ENCODE measurements at places on chromosomes 7 and 10.

GRCh38 chr7:140348161-140348849 is 50.0 kb downstream of the SLC37A3 start:
- no peak for DNase-seq

DNA sequence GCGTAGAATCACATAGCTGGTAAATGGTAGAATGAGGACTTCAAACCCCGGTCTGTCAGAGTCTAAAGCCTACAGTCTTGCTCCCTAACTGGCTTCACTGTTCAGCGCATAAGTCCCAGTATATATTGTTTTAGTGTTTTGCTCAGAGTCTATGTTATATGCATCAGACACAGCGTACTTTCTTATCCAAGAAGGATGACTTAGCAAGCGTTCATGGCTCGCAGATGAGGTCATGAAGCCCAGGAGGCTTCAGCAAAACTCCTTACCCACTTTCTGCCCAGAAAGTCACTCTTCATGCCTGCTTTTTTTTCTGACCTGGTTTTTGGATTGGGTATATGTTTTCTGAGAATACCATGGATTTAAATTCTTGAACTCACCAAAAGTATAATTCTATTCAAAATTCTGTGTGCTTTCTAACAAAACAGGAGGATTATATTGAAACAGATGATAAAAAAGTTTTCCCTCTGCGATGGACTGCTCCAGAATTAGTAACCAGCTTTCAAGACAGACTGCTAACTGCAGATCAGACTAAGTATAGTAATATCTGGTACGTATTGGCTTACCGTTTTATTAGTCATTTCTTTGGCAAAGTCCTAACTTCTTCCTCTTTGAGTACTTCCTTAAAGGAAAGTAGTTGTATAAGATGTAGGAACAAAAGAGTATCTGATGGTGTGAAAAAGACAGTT is 24.6 kb upstream of the BHLHA15 start:
- no peak for DNase-seq

GRCh38 chr7:43692582-43693373 is 36.5 kb downstream of the COA1 start:
- DNase-seq, result no peak

GRCh38 chr7:128934361-128935341 is 3.1 kb upstream of the IRF5 start:
- no peak for DNase-seq

GRCh38 chr7:142964502-142965246 is 2.5 kb upstream of the KEL start:
- DNase-seq, result no peak

- DNase-seq, result no peak
These were observed 4.0 kb downstream of the MAFK start for GRCh38 chr7:1534330-1535099.

DNA sequence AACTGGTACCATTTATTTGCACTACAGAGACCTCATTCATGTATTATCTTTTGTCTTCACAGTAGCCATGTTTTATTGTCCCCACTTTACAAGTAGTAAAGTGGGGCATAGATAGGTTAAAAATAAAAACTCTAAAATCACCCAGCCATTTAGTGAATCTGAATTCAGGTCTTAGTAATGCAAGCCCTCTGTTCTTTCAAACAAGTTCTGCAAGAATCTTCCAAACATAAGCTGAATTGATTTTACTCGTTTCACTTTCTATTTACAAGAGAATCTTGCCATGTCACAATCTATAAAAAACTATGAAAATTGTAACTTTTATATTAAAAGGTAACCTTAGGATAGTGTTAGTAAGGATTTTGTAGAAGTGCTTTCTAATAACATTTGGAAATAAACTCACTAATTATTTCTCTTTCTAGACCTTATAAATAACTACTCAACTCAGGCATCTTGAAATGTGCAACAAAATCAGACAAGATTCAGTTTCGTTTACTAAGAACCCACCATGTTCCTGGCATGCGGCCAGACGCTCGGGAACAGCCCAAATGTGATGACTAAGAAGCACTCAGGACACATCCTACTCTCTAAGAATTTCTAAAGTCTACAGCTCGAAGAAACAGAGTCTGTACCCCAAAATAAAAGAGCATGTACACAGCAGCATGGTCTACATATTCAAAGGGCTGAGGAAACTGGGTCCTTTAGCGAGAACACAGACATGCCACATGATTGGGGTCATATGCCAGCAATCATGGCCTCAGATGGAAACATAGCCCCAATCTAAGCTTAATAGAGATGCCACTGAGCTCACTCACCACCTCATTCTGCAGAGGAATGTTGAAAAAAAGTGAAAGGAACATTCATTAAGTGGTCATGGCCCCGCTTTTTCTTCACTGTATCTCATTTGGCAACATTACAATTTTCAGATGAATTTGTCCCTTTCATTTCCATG is 167.6 kb downstream of the AMPH start:
- peak; percentile 14 for DNase-seq

DNA sequence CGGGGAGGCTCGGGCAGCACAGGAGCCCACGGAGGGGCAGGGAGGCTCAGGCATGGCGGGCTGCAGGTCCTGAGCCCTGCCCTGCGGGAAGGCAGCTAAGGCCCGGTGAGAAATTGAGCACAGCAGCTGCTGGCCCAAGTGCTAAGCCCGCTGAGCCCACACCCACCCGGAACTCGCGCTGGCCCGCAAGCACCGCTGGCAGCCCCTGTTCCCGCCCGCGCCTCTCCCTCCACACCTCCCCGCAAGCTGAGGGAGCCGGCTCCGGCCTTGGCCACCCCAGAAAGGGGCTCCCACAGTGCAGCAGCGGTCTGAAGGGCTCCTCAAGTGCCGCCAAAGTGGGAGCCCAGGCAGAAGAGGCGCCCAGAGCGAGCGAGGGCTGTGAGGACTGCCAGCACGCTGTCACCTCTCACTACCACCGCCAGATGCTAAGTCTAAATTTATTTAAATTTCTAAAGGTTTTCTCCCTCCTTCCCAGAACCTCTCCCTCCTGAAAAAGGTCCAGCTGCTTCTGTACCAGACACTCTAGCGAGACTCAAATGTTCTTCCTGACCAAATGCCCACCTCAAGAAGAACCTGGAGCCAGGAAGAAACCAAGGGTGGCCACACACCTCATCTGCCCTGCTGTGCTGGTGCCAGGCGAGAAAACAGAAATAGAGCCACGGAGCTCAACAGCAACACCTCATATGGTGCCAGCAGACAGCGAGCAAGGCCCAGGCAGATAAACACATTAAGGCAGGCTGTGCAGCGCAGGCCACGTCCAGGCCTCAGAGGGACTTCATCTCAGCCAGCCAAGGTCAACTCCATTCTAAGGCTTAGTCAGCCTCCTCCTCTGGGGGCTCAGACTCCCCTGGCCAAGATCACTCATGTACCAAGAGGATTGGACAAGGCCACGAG is 47.0 kb downstream of the KCNMA1 start:
- no peak for DNase-seq

DNA sequence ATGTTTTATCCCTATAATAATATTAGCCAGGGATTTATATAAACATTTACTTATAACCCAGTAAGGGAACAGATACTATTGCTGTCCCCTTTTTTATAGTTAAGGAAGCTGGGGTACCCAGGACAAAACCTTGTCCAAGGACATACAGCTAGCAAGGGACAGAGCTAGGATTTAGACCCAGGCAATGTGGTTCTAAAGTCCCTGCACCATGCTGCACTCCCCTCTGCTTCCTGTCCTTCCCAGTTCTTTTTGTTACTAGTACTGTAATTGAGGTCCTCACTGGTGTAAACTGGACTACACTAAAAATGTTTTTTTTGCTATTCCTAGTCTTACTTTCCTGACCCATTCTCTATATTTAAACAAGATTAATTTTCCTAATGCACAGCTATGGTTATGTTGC is 16.6 kb downstream of the KLHDC10 start:
- DNase-seq, result no peak

DNA sequence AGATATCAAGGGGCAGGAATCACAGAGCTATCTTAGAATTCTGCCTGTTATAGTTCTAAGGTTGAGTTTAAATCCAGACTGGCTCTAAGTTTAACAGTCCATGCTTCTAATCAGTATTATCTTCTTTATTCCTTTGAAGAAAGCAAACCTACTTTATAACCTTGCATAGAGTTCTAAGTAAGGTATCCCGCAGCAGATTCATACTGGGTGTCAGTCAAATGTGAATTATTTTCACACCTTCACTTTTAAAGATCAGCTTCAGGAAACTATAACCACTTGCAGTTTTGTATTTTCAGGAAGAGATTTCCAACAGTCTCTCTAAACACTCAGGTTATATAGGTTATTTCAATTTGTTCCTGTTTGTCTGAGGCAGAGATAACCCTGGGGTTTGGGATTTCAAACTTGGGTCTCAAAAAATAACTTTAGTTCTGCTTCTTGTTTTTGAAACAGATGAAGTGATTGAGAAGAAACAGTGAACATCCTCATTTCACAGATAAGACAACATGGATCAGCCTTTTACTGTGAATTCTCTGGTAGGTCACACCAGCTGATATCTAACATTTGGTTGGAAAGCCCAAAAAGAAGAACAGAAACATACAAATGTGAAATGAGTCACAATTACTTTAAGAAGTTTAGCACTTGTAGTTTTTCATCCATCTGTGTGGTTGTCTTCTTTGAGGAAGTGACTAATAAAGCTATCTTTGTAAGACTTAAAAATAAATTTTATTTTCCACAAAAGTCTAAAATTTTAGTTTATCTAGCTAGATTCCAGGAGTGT is 21.4 kb downstream of the STAMBPL1 start:
- no peak for DNase-seq

DNA sequence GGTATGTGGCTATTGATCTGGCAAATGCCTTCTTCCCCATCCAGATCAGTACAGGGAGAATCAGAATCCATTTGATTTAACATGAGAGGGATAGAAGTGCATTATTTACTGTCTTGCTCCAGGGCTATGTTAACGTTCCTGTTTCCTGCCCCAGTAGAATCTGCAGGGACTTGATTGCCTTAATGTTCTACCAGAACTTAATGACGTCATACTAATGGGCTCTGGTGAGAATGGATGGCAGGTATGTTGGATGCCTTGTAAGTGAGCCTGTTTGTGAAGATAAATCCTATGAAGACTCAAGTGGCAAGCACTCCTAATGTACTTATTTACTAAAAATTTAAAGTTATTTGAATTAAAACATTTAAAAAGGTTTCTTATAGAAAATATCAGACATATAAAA is 44.5 kb upstream of the CHCHD3 start:
- no peak for DNase-seq

- no peak for DNase-seq
These were observed 75.3 kb downstream of the DOCK4 start for GRCh38 chr7:112130729-112131410.

DNA sequence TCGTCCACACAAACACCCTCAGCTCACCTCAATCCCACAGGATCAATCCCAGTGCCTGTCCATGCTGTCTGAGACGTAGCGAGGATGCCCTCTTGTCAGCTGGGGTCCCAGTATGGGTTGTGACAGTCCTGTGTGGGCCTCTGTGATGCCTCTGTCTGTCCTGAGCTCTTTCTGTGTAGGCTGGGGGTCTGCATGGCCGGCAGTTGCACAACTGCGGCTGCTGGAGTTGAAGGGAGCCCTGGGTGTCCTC is 12.4 kb downstream of the ANTXRL start:
- DNase-seq, result no peak

DNA sequence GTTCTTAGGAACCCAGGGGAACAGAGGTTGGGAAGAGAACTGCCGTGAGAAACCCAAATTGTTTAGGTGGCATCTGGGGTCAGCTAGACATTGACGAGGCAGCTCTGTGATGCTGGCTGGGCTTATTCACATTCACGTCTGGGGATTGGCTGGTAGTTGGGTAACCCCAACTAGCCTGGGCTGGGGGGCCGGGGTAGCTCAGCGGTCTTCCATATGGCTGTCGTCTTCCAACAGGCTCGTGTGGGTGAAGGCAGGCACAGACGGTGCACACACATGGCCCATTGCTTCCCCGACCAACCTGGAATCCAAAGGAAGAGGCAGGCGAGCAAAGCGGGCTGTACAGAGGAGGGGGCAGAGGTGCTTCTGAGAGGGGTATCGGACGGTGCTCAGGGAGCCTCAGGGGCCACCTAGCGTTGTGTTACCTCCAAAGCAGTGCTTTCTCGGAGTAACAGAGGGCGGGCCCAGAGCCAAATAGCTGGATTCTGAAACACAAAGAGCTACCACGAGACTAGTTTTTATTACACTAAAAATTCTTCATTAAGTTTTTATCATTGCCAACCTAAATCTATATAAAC is 34.5 kb downstream of the MKI67 start:
- no peak for DNase-seq

DNA sequence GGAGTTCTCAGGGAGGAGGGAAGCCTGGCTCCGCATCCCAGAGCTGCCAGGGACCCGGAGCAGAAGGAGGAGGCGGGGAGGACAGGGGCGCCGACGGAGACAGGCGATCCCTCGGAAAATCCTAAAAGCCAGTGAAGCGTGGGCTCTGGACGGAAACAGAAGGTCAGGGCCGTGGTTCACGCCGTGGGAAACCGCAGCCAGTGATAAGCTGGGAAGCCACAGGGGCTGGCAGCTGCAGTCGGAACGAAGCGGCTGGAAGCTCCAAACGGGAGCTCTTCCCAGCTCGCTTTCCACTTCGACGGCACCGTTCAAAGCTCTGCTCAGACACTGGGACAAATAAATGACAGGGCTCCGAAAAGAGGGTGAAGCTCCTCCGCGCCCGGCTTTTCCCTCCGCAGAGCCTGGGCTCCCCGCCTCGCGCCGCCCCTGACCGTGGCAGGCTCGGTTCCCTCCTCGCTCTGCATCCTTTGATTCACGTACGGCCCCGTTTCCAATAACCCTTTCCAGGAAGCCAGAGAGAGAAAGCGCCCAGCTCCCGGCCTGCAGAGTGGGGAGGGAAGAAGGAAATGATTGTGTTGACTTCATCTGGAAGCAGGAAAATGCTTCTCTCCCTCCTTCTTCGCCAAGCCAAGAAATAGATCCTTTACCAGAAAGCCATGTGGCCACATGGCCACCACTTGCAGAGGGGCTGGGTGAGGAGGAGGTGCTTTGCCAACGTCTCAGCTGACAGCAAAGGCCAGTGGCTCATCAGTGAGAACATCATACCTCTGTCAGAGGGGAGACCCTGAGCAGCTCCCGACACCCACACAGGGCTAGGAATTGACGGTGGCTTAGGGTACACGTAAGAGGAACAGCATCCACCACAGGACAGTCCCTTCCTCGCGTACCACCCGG is 57.4 kb downstream of the ADRB1 start:
- DNase-seq, result no peak

GRCh38 chr10:124338276-124338925 is 80.3 kb downstream of the OAT start:
- DNase-seq, result no peak

GRCh38 chr7:22487978-22488642 is 11.9 kb downstream of the STEAP1B start:
- no peak for DNase-seq

DNA sequence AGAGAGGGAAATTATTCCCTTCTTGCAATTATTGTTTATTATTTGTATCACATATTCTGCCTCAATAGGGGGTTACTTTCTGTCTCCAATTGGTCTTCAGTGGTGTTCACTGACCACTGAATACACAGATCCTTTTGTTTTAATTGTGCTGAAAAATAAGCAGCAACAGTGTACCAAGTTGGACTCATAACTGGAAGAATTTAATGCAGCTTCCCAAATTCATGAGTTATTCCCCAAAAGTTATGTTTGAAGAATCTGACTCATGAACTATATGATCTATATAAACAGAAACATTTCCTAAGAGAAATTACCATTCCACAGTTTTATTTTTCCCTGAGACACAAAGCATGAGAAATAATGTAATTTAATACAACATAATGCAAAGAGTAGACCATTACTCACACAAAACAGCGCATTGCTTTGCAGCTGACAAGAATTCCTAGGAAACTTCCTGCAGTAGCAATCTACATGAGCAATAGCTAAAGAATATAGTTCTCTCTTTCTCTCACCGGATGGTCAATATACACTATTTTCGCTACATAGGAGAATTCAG is 479.2 kb downstream of the HTR7 start:
- DNase-seq, result no peak

Data from LoVo (cell line).